AG09309 (cell line): ENCODE measurements at places on chromosomes 1 and 21.

DNA sequence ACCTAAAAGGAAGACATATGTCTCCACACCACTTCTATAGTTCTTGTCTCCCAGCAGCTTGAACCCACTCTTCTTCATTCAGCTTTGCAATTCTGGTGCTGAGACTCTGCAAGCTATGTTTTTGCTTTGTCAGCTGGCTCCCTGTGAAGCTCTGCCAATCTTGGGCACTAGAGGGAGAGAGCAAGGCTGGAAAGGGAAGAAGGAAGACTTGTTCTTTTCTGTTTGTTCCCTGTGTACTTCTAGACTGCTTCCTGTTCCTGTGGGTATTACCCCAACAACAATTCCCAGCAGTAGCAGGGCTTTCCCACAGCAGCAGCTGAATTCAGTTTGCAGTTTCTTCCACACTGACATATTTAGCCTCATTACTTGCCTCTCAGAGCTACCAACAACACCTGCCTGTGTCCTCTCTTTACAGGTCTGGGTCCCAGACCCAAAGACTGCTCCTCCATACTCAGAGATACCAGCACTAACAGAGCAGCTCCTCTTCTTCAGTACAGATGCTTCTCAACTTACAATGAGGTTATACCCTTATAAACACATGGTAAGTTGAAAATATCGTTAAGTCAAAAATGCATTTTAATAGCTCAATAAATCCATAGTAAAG, 275.2 kb upstream of the NEGR1 start:
- no peak for DNase-seq

GRCh38 chr21:45937721-45938452, 43.7 kb upstream of the COL6A1 start:
- DNase-seq: no peak

GRCh38 chr1:7407544-7407895, 363.6 kb upstream of the VAMP3 start:
- no peak for DNase-seq

GRCh38 chr1:11196945-11197344, 7.8 kb downstream of the ANGPTL7 start:
- DNase-seq: no peak

DNA sequence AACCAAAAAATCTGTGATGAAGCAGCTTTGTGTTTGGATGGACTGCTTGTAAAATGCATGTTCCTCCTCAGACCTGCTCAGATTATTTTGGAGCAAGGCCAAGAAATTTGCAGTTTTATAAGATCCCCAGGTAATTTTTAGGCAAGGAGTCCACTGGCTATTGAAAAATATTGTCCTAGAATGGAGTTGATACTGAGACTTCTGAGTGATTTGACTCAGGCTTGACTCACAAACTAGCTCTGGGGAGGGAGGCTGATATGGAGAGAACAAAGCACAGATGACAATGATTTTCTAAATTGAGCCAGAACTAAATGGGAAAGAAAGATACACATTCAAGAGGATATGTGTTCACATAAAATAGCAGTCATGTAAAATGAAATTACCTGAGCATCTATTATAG, 36.7 kb downstream of the AGL start:
- DNase-seq: no peak

- no peak for DNase-seq
These were observed 32.9 kb downstream of the CD58 start for GRCh38 chr1:116537898-116538297.

GRCh38 chr1:82318265-82318664, 517.5 kb downstream of the ADGRL2 start:
- no peak for DNase-seq

DNA sequence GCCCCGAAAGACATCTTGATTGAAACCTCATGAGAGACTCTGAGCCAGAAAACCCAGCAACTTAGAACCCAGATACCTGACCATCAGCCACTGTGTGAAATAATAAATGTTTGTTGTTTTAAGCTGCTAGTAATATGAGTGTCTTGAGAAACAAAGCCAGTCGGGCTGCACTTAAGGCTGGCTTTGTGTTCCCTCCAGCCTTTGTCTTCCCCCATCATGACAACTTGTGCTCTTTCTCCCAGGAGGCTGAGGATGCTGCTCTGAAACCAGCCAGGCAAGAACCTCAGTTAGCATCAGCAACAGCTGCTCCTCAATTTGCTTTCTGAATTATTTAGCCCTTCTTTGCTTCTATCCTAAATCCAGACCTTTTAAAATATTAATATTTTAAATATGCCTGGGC, 78.2 kb downstream of the SLC16A1 start:
- no peak for DNase-seq

DNA sequence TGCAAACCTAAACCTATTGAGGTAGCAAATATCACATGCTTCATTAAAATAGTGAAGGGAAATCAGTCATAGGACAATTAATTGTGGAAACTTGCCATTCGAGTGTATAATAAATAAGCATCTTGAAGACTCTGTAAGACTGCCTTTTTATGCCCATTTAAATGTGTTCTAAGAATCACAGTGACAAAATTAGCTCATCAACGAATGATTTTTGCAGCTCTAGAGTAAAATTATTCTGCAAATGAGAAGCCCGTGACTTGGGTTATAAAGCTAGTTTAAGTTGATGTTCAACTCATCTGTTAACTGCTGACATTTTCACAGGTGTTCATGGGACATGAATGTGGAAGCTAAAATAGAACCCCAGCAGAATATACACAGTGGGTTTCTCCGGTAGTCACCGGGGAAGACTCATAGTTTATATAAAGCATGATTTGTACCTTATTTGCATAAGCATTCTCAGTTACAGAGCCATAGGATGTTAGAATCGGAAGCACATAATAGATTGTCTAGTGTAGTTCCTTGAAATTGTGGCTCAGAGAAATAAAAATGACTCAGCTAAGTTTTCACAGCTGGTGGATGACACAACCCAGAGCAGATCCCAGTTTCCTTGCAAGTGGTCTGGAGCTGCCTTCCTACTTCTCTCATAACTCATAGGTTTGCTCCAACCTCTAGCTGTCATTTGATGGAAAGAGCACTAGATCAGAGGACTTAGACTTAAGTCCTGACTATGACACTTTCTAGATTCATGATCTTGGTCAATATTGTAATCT, 107.3 kb downstream of the UCHL5 start:
- DNase-seq: peak; percentile 55
